ENCODE measurements at places on chromosomes 12 and 14.

DNA sequence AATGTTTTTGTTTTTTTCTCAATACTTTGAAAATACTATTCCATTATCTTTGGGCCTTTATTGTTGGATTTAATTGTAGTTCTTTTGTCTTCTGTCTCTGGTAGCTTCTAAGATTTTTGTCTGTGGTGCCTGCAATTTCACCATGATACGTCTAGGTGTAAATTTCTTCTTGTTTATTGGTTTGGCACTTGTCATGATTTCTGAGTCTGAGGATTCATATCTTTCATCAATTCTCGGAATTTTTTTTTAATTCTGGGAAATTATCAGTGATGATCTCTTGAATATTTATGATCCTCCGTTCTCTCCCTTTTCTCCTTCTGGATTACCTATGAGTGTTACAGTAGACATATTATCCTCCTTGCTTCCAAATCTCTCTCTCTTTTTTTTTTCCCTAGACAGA lies 14.8 kb upstream of the ADIPOR2 start:
- no peak for DNase-seq

DNA sequence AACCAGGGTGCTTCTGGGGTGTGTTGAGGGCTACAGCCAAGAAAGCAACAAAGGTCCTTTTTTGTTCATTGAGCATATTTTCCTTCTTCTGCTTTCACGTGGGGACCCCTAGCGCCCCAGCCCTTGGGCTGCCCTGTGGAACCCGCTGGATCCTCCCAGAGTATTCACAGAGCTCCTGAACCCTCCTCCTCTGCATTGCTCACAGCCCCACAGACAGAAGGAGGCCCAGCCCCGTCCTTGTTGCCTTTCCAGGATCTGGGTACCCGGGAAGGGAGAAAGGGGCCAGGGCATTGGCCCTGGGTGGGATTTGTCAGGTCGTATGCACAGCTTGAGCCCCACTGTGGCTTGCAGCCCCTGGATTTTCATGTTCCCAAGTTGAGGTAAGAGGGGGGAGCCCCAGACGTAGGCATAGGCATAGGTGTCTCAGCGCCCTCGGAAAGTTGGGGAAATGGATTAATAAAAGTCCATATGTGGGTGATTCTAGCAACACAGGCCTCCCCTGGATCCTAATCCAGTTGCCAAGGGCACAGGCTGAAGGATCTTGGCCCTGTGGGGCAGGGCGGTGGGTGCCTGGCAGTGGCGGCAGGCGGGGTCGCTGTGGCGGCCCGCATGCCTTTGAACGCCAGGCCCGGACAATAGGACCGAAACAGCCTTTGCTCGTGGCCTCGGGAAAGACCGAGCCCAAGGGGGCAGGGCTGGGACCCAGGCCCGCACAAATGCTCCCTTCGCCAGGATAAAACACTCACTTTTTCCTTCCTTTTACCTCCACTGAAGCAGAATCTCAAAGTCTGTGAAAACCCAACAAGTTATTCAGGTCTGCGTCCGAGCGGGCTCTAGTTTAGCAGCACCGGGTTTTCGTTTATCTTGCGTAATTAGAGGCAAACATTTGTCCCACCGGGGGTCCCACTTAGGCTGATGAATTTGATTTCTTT lies 3.0 kb upstream of the HOXC10 start:
- DNase-seq: no peak

DNA sequence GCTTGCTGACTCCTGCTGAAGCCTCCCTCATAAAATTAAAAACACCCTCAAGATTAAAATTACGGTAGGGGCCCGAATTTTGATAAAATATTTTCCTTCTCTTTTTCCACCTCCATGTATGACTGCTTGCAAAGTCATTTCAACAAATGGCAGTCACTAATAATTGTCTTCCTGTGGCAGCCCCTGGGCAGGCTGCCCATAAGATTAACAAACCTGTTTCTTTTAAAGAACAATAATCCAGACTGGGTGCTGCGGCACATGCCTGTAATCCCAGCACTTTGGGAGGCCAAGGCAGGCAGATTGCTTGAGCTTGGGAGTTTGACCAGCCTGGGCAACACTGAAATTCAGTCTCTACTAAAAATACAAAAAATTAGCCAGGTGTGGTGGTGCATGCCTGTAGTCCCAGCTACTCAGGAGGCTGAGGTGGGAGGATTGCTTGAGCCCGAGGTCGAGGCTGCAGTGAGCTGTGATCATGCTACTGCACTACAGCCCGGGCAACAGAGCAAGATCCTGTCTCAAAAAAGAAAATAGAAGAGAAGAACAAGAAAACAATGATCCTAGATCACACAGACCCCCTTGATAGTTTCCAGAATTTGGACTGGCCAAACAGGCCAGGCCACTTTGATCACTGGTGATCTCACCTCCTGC lies 8.7 kb downstream of the SAV1 start:
- no peak for DNase-seq

DNA sequence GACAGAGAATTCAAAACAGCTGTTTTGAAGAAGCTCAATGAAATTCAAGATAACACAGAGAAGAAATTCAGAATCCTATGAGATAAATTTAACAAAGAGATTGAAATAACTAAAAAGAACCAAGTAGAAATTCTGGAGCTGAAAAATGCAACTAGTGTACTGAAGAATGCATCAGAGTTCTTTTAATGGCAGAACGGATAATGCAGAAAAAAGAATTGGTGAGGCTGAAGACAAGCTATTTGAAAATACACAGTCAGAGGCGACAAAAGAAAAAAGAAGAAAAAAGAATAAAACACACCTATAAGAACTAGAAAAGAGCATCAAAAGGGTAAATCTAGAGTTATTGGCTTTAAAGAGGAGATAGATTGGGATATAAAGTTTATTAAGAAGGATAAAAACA lies 103.3 kb downstream of the INSM2 start:
- DNase-seq: no peak

GRCh38 chr14:50999726-51000125 lies 55.4 kb upstream of the PYGL start:
- no peak for DNase-seq

DNA sequence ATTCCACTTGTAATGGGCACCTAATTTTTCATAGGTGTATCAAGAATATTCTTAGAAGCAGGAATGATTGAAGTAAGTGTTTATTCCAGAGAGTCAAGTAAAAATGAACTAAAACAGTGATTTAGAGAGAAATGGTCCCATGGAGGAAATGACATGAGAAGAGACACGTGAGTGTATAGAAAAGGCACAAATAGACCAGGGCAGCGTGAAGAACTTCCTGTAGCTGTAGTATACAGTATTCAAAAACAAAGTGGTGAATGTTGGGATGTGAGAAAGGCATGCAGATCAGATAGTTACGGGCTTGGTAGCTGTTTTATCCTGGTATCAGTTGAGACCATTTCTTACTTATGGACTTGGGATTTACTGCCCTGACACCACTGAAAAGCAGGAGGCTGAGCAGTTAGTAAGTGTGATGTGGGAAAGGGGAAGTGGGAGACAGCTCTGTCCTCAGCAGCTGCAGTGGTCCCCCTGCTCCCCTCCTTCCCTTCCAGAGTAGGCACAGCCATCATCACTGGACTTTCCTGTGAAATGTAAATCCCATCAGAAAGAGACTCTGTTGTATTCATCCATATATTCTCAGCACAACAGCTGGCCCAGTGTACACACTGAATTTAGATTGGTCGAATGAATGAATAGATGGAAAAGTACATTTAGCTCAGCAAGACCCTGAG lies 16.8 kb upstream of the TESPA1 start:
- DNase-seq: no peak

- no peak for DNase-seq
Measured at GRCh38 chr12:54363618-54364017, 668 bp downstream of the GPR84 start.

GRCh38 chr14:79543967-79544697 lies 667.2 kb downstream of the DIO2 start:
- no peak for DNase-seq

GRCh38 chr14:32596390-32596789 lies 267.3 kb downstream of the AKAP6 start:
- DNase-seq: no peak

- DNase-seq: no peak
Measured at GRCh38 chr12:92078167-92079053, 67.2 kb downstream of the BTG1 start.

DNA sequence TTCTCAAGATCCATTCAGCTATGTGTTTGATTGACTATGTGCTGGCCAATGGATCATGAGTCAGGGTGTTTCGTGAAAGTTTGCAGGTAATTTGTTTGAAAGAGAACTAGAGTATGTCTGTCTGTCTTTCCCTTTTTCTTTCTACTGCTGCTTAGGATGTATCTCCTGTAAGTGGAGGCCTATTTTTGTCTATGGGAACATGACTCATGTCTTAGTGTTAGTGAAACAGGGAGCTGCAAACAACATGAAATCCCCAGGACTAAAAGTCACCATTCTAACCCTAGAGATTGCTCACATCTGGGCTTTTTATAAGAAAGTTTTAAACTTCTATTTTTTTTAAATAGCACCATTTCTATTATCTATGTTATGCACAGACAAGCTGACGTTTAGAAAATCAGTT lies 333.0 kb downstream of the CCER1 start:
- no peak for DNase-seq

DNA sequence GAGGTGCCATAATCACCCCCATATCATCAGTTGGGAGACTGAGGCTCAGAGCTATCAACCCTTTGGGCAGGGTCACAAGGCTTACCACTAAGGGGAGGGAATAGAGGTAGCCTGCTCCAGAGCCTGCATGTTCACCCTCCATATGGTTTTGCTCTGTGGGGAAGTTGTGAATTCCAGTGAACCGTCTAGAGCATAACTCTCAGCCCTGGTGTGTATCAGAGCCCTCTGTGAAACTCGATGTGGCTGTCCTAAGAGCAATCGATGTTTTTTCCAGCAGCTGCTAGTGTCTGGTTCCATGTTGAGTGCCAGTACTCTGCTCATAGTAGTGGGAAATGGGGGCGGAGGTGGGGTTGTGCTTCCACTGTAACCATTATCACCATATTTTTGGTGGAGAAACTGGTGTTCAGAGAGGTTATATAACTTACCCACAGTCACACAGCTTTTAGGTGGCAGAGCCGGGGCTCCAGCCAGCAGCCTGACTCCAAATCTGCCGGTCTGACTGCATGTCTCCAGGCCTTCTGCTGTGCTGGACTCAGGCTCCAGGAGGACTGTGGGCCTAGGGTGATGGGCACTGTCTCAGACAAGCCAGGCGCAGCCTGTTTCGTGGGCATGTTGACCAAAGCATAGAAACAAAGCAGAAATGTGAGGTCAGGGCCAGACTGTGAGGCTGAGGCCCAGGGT lies 104.2 kb downstream of the ADCK1 start:
- DNase-seq: no peak

GRCh38 chr14:64476438-64476837 lies 11.1 kb downstream of the AKAP5 start:
- no peak for DNase-seq

GRCh38 chr12:74985293-74985985 lies 224.2 kb downstream of the KCNC2 start:
- DNase-seq: no peak

DNA sequence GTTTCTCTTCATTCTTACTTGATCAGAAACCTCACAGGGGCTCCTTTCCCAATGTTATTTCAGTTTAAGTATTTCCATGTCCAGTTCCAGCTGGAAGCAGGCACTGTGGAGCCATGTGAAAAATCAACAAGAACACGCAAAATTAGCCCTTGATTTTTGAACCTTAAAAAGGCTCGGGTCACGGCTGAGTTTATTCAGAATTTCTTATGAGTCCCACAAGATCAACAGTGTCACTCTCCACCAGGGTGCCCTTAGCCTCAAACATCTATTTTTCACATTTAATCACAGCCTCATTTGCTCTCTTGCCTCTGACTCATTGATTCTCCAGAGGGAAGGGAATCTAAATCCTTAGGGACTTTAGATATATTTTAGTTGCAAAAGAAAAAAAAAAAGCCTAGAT lies 157.7 kb upstream of the AVPR1A start:
- no peak for DNase-seq

DNA sequence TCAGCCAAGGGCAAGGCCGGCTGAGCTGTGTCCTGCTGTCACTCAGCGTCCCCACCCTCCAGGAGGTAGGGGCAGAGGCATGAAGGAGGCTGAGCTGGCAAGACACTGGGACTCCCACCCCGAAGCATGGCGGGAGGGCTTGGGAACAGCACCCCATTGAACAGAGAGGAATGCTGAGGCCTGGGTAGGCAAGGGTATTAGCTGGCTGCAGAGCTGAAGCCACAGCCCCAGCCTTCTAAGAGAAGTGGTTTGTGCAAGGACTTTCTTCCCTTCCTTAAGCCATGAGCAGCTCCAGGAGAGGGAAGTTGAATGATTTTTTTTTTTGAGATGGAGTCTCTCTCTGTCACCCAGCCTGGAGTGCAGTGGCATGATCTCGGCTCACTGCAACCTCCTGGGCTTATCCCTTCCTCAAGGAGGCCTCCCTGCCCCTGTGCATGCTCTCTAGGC lies 6.6 kb upstream of the CFAP73 start:
- DNase-seq: no peak

GRCh38 chr14:77099425-77100167 lies 1.5 kb downstream of the CIPC start:
- peak; percentile 60 for DNase-seq

GRCh38 chr12:25495331-25496097 lies 57.6 kb downstream of the LMNTD1 start:
- DNase-seq: no peak

DNA sequence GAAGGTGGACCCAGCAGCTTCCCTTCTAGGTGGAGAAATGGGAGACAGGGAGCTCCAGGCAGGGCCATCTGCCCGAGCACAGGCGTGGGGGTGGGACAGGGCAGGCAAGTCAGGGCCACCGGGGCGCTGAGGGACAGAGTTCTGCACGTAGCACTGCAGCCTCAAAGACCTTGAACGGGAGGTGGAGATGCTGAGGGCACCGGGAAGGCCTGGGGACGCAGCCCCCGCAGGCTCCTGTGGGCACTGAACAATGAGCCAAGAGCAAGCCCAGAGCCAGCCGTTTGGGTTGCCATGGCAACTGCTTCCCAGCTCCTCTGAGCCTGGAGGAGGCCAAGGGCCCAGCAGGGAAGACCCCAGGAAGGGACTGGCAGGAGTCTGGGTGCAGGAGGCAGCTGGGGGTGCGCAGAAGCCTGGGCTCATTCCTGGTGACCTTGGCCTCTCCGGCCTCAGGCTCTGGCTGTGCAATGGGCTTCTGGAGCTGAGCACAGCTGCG lies 3.4 kb downstream of the LBHD2 start:
- peak; percentile 11 for DNase-seq

DNA sequence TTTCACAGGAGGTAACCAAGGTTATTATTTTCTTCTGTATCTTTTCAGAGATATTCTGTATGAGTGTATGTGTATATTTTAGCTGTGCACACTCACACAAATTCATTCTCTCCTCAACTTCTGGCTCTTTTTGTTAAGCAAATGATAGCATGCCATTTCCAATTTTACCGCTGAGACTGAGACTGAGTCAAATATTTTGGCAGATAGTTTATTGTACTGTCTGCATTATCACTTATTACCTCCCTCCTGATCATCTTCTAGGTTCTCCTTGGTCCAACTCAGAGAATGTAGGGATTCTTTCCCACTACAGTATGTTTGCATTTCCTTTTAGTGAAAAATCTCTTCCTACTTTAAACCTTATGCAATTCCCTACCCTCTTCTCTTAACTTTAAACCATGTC lies 33.3 kb downstream of the DACT1 start:
- DNase-seq: no peak

GRCh38 chr12:46210873-46211439 lies 57.9 kb downstream of the SLC38A1 start:
- no peak for DNase-seq

Data from KBM-7 (cell line).